ENCODE measurements at places on chromosomes 16 and 17. TPM values are rescaled to one million over a fixed set of nuclear protein-coding genes. Genes with fewer than 3 reads are reported as not detected.

DNA sequence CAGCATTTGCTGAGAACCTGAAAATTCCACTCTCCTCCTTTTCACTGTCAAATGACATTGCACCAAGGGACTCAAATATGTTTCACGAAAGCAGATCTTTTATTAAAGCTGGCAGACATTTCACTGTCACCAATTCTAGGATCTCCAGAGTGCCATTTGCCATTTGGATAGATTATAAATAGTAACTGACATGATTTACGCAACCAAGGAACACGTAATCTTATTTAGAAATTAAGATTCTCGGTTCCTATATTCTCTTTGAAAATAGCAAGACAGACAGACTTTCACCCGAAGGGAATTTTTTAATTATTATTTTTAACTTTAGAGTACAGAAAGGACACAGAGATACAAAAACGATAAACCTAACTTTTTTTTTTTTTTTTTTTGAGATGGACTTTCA is 49.6 kb downstream of the ANKFY1 start:
- H3K4me3 ChIP-seq: no peak overlapping the region
- H3K27ac ChIP-seq: no peak overlapping the region
- no peak for DNase-seq
- no peaks in the 10 kb centered on the region for H3K27me3 ChIP-seq
- H3K36me3 ChIP-seq: no peaks in the 10 kb centered on the region

- H3K4me3 ChIP-seq: no peak overlapping the region
- no peak overlapping the region for H3K27ac ChIP-seq
- H3K4me1 ChIP-seq: no peaks in the 10 kb centered on the region
- no peaks in the 10 kb centered on the region for H3K27me3 ChIP-seq
- H3K36me3 ChIP-seq: no peaks in the 10 kb centered on the region
These were observed 47.0 kb downstream of the NLRC5 start for GRCh38 chr16:57036315-57036714.

DNA sequence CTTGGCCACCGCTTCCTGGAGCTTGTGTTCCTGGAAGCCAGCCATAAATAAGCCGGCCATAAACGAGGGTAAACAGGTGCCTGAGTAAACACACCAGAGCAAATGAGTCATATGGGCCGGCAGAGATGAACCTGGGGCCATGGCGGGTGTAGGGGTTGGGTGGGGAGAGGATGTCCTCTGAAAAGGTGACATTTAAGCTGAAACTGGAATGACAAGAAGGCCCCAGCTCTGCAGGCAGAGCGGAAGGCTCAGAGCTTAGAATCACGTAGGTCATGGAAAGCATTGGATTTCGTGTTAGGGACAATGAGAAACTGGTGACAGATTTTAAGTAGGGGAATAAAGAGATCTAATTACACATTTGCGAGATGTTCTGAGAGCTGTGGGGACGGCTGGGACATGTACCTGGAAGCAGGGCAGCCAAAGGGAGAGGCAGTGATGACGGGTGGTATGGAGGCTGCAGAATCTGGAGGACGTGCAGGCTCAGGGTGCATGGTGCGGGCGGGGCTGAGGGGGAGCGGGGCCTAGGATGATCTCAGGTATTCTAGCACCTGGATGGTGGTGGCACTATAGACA is 8.1 kb upstream of the DNASE1 start:
- no peaks in the 10 kb centered on the region for H3K4me1 ChIP-seq
- no peak overlapping the region for H3K4me3 ChIP-seq
- H3K36me3 ChIP-seq: no peaks in the 10 kb centered on the region
- DNase-seq: no peak
- no peaks in the 10 kb centered on the region for H3K27me3 ChIP-seq

CD300LG gene
- total RNA-seq: not detected

CSH1 gene
- total RNA-seq: not detected

SHPK gene
- total RNA-seq: 14.6 TPM
